ENCODE measurements at places on chromosomes 5 and 9. TPM values are rescaled to one million over a fixed set of nuclear protein-coding genes. Genes with fewer than 3 reads are reported as not detected.

The PCDHB4 gene
- total RNA-seq = 0.21 TPM

The IRX1 gene
- not detected for total RNA-seq

The PRDM9 gene
- not detected for total RNA-seq

The TTF1 gene
- 13.8 TPM for total RNA-seq

The ZNF883 gene
- total RNA-seq = not detected

The CSNK1G3 gene
- 33.0 TPM for total RNA-seq

The EDIL3 gene
- total RNA-seq = 28.8 TPM

The ACTBL2 gene
- total RNA-seq = not detected

The TMEM252 gene
- not detected for total RNA-seq

The MLANA gene
- not detected for total RNA-seq

The FOXD4 gene
- total RNA-seq = 0.42 TPM

The KIF12 gene
- 0.97 TPM for total RNA-seq

The EPB41L4A gene
- total RNA-seq = 17.9 TPM

The ZFP2 gene
- 0.75 TPM for total RNA-seq

The MTX3 gene
- 8.3 TPM for total RNA-seq

The SHC3 gene
- 2.0 TPM for total RNA-seq

The LHX3 gene
- not detected for total RNA-seq

The PCDHGB3 gene
- total RNA-seq = 1.7 TPM

The LCN2 gene
- total RNA-seq = not detected

The MARCOL gene
- total RNA-seq = not detected

The RAD1 gene
- total RNA-seq = 22.2 TPM

The ECSCR gene
- total RNA-seq = 377 TPM

The PRR16 gene
- total RNA-seq = 2.3 TPM

The ZSWIM6 gene
- 25.7 TPM for total RNA-seq

The MYMK gene
- not detected for total RNA-seq

The CATSPER3 gene
- total RNA-seq = 0.71 TPM

The TNC gene
- total RNA-seq = not detected

The ADGRD2 gene
- not detected for total RNA-seq

The TMEFF1 gene
- 14.6 TPM for total RNA-seq

The DMRT3 gene
- not detected for total RNA-seq

The BTNL3 gene
- total RNA-seq = not detected

The DOCK2 gene
- 0.62 TPM for total RNA-seq

The PARP8 gene
- 0.18 TPM for total RNA-seq

The LCN1 gene
- not detected for total RNA-seq

The CAMK2A gene
- total RNA-seq = not detected

The SPINK7 gene
- not detected for total RNA-seq

The PCDHGC4 gene
- 0.90 TPM for total RNA-seq

The SYNPO gene
- total RNA-seq = 121 TPM

The PKD2L2 gene
- total RNA-seq = not detected

The PLAC8L1 gene
- 0.80 TPM for total RNA-seq

The SLCO6A1 gene
- total RNA-seq = not detected

The DBH gene
- total RNA-seq = not detected

The SMIM33 gene
- not detected for total RNA-seq

The NMUR2 gene
- not detected for total RNA-seq

The FOXD1 gene
- total RNA-seq = 0.20 TPM

The AFAP1L1 gene
- total RNA-seq = 73.2 TPM

The TRIM7 gene
- 3.4 TPM for total RNA-seq

The OR13C3 gene
- not detected for total RNA-seq

The HTR4 gene
- total RNA-seq = not detected
